RWPE1 (cell line): ENCODE measurements at places on chromosomes 1 and 21.
A peak's percentile ranks its signal among the peaks of the same experiment; 100 is the strongest.

- DNase-seq = peak; percentile 58
These were observed 24.9 kb upstream of the KIRREL1 start for GRCh38 chr1:157968508-157968907.

- DNase-seq = no peak
These were observed 6.4 kb upstream of the CPT2 start for GRCh38 chr1:53190210-53190611.

GRCh38 chr21:15365751-15366392 is 301.1 kb upstream of the NRIP1 start:
- no peak for DNase-seq

DNA sequence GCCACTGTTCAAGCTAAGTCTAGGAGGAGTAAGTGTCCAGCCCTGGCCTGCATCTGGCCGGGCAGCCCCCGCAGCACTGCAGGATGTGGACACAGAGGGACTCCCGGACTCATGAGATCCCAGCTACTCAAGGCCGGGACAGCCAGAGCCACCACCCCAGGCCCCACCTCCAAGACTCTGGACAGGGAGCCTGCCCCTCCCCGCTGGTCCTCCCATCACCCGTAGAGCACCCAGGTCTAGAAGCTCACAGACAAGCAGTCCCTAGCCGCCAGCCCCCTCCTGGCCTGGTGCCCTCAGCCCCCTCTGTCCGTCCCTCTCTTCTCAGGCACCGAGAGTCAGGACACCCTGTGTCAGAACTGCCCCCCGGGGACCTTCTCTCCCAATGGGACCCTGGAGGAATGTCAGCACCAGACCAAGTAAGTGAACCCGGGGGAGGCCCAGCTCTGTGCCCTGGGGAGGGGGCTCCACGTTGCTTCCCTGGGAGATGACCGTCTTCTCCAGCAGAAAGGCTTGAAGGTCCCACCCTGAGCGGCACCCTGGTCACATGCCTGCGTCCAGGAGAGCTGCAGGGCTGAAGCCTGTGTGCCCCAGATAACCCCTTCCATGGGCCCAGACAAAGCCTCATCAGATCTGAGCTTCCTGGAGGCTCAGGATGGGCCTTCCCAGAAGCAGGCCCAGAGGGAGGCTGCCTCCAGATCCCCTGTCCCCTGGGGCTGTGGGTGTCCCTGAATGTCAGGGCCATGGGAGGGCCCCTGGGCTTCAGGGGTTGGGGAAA is 4.3 kb downstream of the TNFRSF14 start:
- no peak for DNase-seq

DNA sequence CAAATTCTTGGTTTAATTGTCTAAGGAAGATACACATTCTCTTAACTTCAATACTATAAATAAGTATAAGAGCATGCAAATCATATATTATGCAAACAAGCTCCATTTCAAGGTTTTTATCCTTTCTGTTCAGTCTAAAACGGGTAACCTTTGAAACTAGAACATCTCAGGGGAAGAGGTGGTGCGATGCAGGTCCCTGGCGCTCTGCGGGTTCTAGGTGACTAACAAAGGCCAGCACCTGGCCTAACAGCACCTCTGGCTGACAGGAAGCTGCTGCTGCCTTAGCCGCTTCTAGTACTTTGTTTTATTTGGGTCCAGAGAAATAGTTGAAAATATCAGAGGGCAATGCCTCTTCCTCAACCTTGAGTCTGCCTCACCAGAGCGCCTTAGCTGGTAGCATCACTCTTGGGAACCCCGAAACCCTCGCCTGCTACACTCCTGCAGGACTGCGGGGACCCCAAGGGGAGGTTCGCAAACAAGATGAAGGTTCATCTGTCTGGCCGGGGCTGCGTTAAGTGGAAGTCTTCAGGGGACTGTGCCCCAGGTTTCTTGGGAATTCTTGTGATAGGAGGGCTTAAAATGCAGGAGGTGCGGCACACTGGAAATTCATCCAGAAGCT is 45.5 kb downstream of the PRDM15 start:
- no peak for DNase-seq

DNA sequence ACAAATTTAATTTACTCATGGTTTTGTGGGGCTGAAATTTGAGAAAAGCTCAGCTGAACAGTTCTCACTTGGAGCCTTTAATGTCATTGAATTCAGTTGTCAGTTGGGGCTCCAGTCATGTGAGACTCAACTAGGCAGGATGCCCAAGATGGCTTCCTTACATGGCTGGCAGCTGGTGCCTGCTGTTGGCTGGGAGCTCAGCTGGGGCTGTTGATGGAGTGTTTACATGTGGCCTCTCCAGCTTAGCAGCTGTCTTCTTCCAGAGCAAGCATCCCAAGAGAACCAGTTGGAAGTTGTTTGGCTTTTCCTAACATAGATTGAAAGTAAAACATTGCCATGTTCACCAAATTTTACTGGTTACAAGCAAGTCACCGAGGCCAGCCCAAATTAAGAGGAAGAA is 81.8 kb upstream of the KCNA3 start:
- no peak for DNase-seq

GRCh38 chr1:30684259-30684658 is 39.1 kb downstream of the MATN1 start:
- no peak for DNase-seq

DNA sequence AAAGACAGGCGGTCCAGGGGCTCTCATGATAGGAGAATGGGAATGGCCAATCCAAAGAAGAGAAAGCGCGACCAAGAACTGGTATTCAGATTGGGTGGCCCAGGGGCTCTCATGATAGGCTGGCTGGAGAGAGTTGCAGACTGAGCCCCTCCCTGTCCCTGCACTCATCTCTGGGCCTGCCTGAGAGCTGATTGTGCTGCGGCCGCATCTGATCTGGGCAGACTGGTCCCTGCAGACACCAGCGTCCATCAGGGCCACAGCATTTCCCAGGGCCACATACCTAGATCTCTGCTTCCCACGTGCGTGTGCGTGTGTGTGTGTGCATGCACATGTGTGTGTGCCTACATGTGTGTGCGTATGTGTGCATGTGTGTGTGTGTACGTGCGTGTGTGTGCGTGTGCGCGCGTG is 30.4 kb upstream of the MAN1C1 start:
- DNase-seq = no peak

DNA sequence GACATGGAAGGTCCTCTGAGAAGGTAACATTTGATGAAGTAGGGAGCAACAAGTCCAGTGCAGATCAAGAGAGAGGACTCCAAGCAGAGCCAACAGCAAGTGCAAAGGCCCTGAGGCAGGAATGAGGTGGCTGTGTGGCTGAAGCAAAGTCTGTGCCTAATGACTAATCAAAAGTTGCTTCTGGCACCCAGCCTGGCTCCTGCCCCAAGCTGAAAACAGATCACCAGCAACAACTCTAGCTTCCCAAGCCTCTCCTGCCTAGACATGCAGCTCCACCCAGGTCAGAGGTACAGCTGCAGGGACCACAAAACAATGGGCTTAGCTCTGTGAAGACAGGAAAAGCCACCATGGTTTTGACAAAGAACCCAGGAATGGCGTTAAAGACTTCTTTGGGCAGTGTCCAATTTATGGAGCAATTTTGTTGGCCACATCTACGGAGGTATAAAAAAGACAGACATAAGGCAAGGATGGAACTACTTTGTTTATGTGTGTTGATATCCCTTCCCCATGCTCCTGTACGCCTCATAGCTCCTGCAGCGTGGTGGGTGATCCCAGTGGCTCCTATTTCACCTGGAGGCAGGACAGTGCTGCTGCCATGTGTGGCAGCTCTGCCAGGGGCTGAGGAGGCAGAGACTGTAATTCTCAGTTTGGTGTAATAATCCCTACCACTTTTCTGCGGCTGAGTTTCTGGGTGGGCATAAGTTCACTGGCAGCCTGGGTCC is 26.4 kb upstream of the IGSF3 start:
- DNase-seq = peak; percentile 85

- DNase-seq = no peak
These were observed 248.4 kb downstream of the SIPA1L2 start for GRCh38 chr1:232381394-232382100.

DNA sequence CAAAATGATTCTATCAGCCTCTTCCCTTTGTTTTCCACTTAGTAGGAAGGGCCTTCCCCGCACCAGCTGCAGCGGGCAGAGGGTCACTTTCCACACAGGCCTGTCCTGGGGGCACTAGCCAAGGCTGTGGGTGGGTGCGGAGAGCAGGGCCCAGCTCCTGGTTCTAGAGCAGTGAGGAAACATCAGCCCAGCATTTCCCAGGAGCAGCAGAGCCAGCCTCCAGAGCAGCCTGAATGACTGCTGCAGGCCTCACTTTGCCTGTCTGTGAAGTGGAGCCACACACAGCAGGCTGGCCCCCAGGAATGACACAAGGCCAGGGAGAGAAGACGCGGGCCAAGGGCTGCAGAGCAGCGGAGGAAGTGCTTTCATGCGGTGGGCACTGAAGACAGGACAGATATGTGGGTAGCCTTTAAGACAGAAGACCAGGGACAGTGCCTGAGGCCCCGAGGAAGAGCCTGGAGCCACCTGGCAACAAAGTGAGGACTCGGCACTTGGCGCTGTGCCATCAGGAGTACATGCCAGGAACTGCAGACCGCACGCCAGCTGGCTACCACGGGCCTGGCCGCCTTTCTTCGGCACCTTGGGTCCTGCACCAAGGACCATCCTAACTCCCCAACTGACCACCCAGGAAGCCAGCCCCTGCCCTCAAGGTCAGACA is 42.0 kb downstream of the ACOT7 start:
- DNase-seq = peak; percentile 36

- DNase-seq = peak; percentile 95
These were observed 1.5 kb downstream of the TRIM62 start for GRCh38 chr1:33180226-33180910.

- DNase-seq = no peak
These were observed 231.5 kb upstream of the SNX7 start for GRCh38 chr1:98429965-98430443.

GRCh38 chr1:97337250-97338030 is 583.4 kb downstream of the DPYD start:
- DNase-seq = peak; percentile 3

- DNase-seq = no peak
These were observed 642 bp upstream of the SLC16A1 start for GRCh38 chr1:112956544-112957132.

- no peak for DNase-seq
These were observed 11.6 kb upstream of the SLC27A3 start for GRCh38 chr1:153763365-153764225.

DNA sequence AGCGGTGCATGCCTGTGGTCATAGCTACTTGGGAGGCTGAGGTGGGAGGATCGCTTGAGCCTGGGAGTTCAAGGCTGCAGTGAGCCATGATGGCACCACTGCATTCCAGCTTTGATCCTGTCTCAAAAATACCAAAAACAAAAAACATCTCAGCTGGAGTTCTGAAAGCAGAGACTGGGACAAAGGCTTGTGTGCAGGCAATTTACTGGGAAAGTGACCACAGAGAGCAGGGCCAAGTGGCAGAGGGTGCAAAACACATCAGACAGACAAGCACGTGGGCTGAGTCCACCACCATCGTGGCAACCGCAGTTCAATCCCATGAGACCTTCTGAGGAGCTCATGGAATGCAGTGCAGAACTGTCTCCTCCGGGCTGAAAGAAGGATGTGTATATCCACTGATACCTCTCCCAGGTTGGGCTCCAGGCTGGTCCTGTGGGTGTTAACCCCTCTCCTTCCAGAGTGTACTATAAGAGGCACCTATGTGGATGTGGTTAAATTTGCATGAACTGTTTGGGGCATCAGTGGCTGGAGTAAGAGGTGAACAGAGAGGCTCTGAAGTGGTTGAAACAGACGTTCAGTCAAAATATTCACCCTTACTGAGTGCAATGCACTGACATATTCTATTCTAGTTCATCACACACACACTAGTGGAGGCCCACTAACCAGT is 10.8 kb downstream of the PIGP start:
- no peak for DNase-seq

DNA sequence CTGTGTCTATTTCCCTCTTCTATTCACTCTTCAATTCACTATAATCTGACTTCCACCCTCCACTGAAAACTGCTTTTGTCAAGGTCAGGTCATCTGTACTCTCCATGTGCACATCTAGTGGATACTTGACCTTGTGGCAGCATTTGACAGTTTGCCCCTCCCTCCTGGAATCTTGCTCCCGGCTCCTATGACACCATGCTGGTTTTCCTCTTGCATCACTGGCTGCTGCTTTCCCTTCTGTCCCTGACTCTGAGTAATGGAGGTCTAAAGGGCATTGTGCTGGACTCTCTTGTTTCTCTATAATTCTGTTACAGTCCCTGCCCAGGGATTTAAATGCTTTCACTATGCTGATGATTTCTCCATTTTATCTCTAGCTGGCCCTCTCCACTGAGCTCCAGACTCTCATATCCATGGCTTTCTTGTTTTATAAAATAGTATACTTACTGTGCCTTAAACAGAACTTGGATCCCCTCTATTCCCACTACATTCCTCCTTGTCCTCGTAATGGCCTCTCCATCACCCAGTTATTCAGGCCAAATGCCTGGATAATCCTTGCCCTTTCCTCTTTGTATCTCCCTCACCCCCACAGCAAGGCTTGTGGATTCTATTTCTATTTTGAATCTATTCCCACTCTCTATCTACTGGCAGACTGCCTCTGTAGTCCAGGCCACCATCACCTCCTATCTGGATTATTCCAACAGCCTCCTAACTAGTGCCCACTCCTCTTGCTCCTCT is 36.8 kb upstream of the PODN start:
- peak; percentile 19 for DNase-seq
